ENCODE measurements at places on chromosomes 2 and 18. TPM values are rescaled to one million over a fixed set of nuclear protein-coding genes. Genes with fewer than 3 reads are reported as not detected.

The PID1 gene
- total RNA-seq, result 13.6 TPM

The LYPD6B gene
- total RNA-seq, result 1.1 TPM

The SCN7A gene
- 0.36 TPM for total RNA-seq

The TSHZ1 gene
- total RNA-seq, result 2.9 TPM

The FAM98A gene
- total RNA-seq, result 94.1 TPM

The EGR4 gene
- not detected for total RNA-seq

The CHAC2 gene
- total RNA-seq, result 3.6 TPM

The SERPINB11 gene
- not detected for total RNA-seq

The OTOS gene
- not detected for total RNA-seq

The SLC4A3 gene
- total RNA-seq, result 11.2 TPM

The PLCL1 gene
- total RNA-seq, result 0.84 TPM

The FN1 gene
- 17,010 TPM for total RNA-seq

The NEU2 gene
- not detected for total RNA-seq

DNA sequence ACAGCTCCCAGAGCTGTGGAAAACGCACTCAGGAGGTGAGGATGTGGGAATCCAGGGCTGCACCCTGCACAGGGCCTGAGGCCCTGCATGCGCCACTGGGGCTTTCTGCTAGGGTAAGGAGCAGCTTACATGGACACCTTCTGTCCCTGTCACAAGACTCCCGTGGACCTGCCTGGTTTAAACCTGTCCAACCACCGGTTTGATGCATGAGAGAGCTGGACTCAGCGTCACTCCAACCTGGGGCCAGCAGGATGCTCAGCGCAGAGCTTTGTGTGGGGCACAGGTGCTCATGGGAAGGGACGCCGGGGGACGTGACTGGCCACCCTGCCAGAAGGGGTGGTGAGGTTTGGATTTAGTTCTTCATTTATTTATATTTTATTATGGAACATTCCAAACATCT is 24.2 kb downstream of the SNORC start:
- no peak for DNase-seq

GRCh38 chr18:3356614-3357013 is 93.4 kb upstream of the TGIF1 start:
- no peak for DNase-seq

DNA sequence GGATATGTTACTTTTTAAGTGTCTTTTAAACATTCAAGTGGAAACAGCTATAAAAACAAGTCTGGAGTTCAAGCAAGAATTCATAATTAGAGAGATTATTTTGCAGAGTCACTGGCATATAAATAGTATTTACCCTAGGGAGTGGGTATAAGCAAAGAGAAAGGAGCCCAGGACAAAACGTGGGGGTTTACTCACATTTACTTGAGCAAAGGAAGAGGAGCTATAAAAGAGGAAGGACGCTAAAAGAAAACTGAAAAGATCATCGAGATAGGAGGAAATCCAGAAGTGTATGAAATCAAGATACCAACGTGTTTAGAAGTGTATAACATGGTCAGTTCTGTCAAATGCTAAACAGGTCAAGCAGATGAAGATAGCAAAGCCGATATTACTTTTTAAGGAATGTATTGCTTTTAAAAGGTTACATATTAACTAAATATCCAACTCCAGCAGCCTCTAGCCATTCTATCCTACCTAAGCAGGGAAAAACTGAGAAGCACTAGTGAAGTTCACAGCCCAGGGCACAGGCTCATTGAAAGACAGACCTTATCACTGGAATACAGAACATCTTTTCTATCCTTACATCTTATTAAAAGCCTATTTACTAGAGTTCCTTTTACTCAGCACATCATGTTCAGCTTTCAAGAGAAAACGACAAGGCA is 8.6 kb downstream of the KANSL1L start:
- DNase-seq, result no peak

- DNase-seq, result peak; percentile 33
These were observed 4.3 kb upstream of the TRPM8 start for GRCh38 chr2:233912691-233913423.

GRCh38 chr2:129481306-129482219 is 497.9 kb upstream of the RAB6C start:
- no peak for DNase-seq

DNA sequence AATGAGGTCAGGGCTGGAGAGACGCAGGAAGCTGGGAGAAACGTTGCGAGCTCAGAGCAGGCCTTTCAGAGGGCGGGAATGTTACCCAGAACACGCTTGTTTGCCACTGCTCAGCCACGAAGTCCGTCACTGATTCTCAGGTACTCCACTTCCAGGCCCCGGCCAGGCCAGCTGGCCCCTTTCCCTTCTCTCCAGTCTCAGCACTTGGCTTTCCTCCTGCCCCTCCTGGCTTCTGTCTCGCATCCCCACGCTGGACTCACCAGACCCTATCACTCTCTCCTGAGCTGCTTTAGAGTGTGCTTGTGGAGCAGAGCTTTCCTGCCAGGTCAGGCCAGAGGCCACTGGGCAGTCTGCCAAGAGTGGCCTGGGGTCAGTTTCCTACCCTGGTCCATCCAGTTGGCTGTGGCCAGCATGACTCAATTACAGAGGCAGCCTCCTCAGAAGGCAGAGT is 151.4 kb downstream of the TWIST2 start:
- no peak for DNase-seq

DNA sequence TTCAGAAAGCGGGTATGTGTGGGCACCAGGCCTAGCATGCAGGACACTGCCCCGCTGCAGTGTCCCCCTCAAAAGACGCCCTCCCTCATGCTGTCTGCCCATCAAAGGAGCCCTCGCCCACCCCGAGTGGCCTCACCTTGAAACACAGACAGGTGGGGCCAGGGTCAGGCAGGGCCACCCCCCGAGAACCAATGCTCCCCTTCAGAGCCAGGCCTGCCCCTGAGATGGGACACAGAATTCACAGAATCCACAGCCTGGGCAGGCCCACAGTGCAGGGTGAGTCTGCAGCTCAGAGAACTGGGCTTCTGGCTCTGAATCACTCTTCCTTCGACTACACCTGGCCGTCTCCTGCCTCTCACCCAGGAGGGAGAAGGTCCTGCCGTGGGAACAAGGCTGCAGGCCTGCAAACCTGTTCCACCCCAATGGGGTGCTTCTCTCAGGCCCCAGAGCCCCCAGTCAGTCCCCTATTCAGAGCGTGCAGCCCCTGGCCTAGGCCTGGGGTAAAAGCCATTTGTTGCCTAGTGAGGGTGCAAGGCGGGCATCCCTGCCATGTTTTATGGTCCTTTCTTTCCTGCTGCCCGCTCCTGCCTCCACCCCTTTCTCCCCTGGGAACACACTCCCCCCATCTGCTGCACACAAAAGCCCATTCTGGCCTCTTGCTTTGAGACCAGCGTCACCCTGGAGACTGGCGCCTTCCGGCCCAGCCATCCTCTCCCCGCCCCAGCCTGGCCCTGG is 11.3 kb upstream of the ARHGEF4 start:
- no peak for DNase-seq

- peak; percentile 76 for DNase-seq
These were observed 308.1 kb upstream of the CYRIA start for GRCh38 chr2:16973586-16974286.

DNA sequence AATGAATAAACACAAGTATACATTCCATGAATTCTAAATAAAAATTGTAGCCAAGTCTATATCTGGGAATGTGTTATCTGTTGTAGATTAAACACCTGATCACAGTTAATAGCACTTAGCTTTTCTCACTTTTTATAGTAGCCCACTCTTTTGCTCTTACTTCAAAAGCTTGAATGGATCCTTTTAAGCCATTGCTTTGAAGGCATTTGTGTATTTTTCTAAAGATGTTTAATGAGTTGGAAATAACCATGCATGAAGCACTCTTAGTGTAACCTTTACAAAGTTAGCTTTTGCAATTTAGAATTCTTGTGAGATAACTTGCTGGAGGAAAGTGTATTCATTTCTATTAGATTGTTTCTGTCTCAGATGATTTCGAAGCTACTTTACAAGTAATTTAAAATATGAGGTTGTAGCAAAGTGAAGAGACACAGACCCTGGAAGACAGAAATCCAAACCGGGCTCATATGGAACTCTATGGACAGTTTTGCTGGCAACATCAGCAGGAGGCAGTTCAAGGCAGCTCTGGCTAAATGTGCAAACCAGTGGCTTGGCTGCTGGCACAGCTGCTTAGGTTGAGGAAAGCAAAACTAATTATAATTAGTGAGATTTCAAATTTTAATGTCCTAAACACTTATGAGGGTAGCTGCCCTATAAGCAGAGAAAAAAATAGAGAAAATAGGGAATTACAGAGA is 469.8 kb upstream of the ZEB2 start:
- no peak for DNase-seq

DNA sequence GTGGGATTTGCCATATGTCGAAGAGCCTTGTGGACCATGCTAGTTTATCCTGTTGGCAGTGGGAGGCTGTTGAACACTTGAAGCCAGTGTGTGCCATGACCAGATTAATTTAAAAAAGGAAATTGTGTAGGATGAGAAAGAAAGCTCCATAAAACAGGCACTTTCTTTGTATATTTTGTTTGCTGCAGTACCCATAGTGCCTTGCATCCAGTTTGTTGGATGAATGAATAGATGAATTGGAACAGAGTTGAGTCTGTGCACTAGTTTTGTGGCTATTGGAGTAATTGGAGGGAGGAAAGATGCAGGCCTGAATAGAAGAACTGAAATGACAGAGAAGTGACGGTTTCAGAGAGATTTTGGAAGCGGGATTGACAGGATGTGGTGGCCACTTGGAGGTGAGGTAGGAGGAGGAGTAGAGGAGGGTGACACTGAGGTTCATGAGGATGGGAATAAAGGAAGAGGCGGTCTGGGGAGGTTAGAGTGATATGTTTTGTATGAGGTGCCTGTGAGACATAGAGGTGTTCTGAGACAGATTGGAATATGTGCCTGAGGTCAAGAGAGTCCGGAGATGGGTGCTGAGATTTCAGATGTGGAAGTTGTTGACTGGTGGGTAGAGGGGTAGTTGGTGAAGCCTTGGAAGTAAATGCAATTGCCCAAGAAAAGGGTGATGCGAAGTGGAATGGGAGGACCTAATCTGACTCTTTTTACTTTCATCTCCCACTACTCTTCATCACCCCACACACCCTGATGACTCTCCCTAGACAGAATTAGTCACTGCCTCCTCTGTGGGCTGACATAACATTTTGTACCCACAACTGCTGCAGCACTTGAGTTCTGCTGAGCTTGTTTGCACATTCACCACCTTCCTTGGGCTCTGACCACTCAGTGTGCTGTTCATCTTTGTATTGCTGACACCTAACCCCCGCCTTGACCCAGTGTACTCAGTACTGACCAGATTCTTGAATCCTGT is 5.1 kb downstream of the DGUOK start:
- DNase-seq, result peak; percentile 69

- DNase-seq, result no peak
These were observed 6.4 kb downstream of the ADCYAP1 start for GRCh38 chr18:911025-911424.

DNA sequence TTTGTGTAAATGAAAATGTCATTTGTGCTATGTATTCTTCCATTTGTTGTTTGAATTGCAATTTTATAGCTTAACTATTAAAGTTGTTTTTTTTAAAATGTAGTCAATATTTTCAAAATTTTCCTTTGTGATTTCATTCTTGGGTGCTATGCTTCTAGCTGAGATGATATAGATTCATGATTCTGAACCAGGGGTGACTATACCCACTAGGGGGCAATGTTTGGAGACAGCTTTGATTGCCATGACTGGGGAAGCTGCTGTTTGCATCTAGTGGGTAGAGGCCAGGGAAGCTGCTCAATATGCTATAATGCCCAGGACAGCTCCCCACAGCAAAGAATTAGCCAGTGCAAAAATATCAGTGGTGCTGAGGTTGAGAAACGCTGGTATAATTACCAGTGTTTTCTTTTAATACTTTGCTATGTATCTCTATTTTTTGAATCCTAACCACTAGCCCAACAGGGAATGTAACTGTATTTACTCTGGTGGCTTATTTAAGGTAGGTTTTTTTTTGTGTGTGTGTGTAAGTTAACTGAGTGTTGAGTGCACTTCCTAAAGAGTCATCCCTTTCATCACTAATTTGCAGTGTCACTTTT is 99.7 kb downstream of the MEP1B start:
- peak; percentile 33 for DNase-seq

GRCh38 chr2:77862120-77862519 is 339.9 kb upstream of the LRRTM4 start:
- no peak for DNase-seq

GRCh38 chr2:72896446-72896845 is 9.2 kb downstream of the SPR start:
- no peak for DNase-seq

DNA sequence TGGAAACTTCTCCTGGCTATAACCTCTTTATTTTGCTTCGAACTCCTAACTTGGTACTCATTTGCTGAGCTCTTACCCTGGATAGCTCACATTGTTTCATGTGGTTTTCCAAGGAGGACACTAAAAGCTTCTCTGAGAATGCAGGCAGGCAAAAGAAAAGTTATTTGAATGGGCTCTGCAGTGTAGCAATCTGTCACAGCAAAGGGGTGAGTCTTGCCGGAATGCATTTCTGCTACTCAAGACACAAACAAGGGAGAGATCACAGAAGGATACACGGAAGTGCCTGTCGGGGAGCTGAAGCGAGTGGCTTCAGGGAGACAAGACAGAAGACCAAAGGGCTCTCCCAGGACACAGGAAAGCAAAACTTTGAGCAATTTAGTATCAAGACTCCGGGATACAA is 265.4 kb downstream of the SS18 start:
- peak; percentile 36 for DNase-seq

GRCh38 chr2:181268174-181268867 is 188.9 kb upstream of the ITGA4 start:
- no peak for DNase-seq

DNA sequence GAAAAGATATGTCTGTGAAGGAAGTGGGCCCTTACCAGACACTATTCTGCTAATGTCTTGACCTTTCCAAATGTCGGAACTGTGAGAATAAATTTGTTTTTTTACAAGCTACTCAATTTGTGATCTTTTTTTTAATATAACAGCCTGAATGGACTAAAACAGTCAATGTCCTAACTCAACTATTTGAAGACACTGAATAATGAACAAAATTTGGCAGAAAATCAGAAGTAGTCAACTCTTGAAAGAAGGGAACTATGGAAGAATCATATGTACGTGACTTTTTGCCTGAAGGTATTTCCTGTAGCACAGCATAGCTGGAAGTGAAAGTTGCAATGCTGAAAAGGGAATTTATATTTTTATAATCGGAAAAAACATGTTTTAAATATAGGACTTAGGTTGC is 351.8 kb upstream of the TFPI start:
- DNase-seq, result no peak

- peak; percentile 35 for DNase-seq
These were observed 11.0 kb downstream of the TTN start for GRCh38 chr2:178796079-178796677.

- DNase-seq, result no peak
These were observed 726.0 kb downstream of the KCNJ3 start for GRCh38 chr2:155424518-155424917.

All from astrocyte (in vitro differentiated cells and primary cell).